ENCODE measurements at places on chromosomes 13 and 19. TPM values are rescaled to one million over a fixed set of nuclear protein-coding genes. Genes with fewer than 3 reads are reported as not detected.

MUC16 gene
- total RNA-seq: not detected

- DNase-seq: peak; percentile 93
These were observed 34.9 kb upstream of the NEK3 start for GRCh38 chr13:52194184-52194868.

GRCh38 chr19:33430674-33431277 lies 57.3 kb downstream of the CEBPG start:
- DNase-seq: peak; percentile 69

GRCh38 chr13:110070511-110071120 lies 236.3 kb downstream of the COL4A1 start:
- DNase-seq: no peak

GRCh38 chr19:56053596-56053995 lies 67.0 kb downstream of the NLRP5 start:
- DNase-seq: no peak

GRCh38 chr19:31317093-31317492 lies 32.1 kb downstream of the TSHZ3 start:
- DNase-seq: peak; percentile 53

KIR2DL4 gene
- total RNA-seq: not detected

DAND5 gene
- total RNA-seq: 1.2 TPM

DNA sequence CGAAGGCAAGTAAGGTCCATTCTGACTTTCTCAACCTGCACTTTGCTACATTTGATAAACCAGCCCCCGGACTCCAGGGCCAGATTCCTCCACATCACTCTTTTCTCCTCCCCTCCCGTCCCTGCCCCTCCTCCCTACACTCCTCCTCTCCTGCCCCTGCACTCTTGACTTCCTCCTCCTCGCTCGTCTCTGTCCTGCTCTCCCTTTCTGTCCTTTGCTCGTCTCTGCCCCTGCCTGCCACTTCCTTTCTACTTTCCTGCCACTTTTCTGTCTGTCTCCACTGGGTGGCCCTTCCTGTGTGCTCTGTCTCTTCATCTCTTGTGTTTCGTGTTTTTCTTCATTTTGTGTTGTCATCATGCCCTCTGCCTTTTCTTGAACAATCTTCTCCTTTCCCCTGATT lies 7.0 kb downstream of the U2AF2 start:
- no peak for DNase-seq

- DNase-seq: no peak
These were observed 132.5 kb downstream of the NALCN start for GRCh38 chr13:101283782-101284181.

DNA sequence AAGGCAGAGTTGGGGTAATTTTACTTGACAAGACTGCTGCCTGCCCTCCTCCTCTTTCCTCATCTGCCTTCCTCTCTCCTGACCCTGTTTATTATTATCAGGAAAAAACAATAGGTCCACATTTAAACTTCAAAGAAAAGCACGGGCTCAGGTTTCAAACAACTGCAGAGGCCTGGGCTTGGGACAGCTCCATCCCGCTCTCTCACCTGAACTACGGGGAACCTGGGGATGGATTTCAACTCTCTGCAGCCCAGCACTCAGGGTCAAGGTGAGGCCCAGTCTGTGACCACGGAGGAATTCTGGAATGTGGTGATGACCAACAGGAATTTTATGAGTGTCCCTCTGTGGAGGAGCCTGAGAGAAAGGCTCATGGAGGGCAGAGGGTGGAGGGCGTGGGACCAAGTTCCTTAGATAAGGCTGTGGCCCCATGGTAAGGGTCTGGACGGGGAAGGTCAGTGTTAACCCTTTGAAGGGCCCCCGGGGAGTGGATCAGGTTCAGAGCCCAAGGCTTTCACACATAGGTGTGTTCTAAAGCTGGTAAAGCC lies 220.8 kb upstream of the MAB21L1 start:
- DNase-seq: no peak

GRCh38 chr13:53200075-53200474 lies 171.5 kb downstream of the OLFM4 start:
- no peak for DNase-seq

- DNase-seq: no peak
These were observed 525.9 kb downstream of the GPC6 start for GRCh38 chr13:93752541-93752940.

ALOX5AP gene
- total RNA-seq: 19.3 TPM

PLPPR3 gene
- total RNA-seq: not detected

DNA sequence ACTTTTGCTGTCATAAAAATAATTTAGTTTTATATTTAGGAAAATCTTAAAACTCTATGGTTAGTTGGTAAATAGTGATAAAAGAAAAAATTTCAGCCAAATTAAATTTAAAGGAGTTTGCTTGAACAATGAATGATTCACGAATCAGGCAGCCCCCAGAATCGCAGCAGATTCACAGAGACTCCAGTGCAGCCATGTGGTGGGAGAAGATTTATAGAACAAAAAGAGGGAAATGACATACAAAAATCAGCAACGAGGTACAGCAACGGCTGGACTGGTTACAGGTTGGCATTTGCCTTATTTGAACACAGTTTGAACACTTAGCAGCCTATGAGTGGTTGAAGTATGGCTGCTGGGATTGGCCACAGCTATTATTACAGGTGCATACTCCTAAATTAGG lies 96.4 kb upstream of the MYCBP2 start:
- DNase-seq: no peak

DNA sequence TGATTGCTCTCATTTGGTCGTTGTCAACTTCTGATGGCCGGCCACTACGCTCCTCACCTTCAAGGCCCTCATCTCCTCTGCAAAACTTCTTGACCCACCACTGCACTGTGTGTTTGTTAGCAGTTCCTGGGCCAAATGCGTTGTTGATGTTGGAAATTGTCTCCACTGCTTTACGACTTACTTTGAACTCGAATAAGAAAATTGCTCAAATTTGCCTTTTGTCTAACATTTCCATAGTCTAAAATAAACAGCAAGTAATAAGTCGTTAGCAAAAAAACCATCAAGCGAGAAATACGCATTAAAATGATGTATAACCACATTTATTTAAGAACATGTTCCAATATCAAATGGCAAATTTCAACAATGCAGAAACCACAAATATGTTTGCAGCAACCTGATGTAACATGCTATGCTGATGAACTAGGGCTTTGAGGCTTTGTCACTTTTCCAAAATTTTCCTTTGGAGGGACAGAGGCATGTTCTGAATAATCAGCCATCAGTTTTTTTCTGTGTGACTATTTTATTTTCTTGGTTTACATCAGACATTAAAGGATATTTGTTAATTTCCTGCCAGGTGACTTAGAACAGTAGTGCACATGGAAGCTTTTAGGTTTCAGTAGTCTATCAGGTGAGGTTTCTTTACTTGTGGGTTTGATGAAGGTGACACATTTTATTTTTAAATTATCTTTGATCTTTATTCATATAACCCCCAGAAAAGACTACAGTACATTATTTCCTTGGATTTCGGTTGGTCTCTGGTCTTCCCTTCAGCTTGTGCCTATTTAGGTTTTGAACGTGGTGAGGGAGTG lies 74.7 kb upstream of the TEX29 start:
- no peak for DNase-seq

GRCh38 chr13:25247360-25247759 lies 39.9 kb downstream of the MTMR6 start:
- no peak for DNase-seq

FPR2 gene
- not detected for total RNA-seq

GRCh38 chr19:23789246-23789645 lies 30.6 kb upstream of the ZNF681 start:
- DNase-seq: no peak

SLAIN1 gene
- total RNA-seq: 6.5 TPM

CCL25 gene
- not detected for total RNA-seq

ZNF559 gene
- total RNA-seq: 27.1 TPM

DNA sequence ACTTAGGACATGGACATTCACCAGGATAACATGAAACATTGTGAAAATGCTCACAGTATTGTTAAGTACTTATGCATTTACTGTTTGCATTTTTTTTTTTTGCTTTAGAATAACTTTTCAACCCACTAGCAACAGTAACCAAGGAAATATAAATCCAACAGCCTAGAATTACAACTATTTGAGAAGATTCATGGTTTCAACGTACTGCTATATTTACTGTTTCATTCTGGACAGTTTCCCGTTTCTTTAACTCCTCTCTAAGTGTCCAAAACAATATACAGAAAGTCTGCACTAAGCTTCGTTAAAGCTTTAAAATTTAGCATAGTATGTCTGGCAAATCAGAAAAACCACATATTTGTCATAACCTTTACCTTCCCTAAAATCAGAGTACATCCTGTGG lies 2.7 kb downstream of the SMAD9 start:
- no peak for DNase-seq

SAE1 gene
- total RNA-seq: 153 TPM

DNA sequence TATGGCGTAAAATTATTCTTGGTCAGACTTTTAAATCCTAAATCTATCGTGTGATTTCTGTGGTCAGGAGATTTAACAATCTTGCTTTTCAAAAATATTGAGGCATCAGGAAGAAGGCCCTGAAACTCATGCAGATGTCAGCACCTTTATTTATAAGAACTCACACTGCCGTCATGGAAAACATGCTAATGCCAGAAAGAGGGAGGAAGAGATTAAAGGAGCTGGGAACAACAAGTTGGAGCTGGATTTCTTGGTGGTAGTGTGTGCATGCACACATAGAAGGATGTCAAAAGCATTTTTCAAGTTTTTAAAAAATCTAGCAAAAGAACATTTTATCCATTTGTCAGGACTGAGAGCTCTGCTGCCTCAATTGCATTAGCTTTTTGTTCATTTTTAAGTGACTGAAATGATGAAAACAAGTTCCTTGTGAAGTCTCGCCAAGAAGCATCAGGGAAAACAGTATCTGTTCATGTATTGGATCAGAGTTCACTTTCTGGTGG lies 342.5 kb downstream of the SPRY2 start:
- no peak for DNase-seq

GRCh38 chr13:46675016-46675415 lies 121.9 kb downstream of the ESD start:
- no peak for DNase-seq

DNA sequence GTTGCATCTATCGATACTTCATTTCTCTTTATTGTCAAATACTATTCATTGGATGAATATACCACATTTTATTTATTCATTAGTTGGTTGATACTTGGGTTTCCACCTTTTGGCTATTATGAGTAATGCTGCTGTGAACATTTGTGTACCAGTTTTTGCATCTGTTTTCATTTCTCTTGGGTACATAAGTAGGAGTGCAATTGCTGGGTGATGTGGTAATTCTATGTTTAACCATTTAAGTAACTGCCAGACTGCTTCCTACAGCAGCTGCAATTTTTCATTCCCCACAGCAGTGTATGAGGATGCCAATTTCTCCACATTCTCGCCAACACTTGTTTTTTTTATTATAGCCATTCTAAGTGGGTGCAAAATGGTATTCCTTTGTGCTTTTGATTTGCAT lies 2.6 kb downstream of the KCNJ14 start:
- DNase-seq: no peak

GRCh38 chr13:50203256-50203941 lies 188.2 kb downstream of the KCNRG start:
- DNase-seq: no peak

SYNE4 gene
- 0.71 TPM for total RNA-seq

DNA sequence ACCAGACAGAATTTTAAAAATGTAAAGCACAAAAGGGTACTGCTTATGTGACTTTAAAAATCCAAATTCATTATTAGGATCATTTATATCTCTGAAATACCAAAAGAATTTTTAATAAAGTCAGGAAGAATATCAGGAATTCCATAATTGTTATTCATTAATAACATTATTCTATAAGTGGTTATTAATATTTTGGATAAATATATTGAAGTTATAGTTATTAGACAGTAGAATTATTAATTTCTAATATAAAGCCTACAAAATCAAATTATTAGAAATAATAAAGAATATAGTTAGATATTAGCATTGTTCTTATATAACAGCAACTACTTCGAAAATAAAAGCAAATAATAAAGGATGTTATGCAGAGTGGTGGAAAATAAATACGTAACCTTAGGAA lies 105.8 kb downstream of the GPC5 start:
- DNase-seq: no peak

- DNase-seq: no peak
These were observed 899.3 kb downstream of the UQCRFS1 start for GRCh38 chr19:28313633-28314032.

DNA sequence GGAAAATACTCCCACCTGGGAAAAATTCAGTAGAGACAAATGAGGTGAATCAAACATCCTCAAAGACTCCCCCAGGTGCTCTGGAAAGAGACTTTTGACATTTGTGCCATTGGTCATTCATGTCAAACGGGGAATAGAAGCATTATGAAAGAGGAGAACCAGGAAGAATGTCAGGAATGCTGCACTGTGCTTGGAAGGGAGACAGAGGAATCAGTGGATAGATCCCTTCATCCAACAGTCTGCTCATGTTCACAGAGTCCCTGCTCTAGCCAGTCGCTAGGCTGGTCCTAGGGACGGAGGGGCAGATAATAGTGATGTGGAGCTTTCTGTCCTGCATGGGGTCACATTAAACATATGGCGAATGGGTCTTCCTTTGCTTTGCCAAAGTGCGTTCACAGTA lies 384.4 kb downstream of the FGF9 start:
- DNase-seq: no peak

- no peak for DNase-seq
These were observed 371.3 kb downstream of the SLC7A1 start for GRCh38 chr13:29224206-29224605.

FCGBP gene
- 8.6 TPM for total RNA-seq

DNA sequence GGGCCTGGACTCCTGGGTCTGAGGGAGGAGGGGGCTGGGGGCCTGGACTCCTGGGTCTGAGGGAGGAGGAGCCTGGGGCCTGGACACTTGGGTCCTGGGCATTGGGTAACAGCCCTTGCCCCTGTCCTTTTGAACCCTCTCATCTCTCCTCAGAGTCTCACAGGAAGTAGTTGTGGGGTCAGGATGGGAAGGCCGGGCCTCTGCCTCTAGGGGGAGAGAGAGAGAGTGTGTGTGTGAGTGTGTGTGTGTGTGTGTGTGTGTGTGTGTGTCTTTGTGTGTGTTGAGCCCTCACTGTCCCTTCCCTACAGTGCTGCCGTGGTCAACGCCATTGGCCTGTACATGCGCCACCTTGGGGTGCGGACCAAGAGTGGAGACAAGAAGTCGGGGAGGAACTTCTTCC lies 10.9 kb downstream of the ARHGEF1 start:
- no peak for DNase-seq

- DNase-seq: peak; percentile 42
These were observed 152.8 kb downstream of the KATNAL1 start for GRCh38 chr13:30154531-30154930.

VSTM2B gene
- total RNA-seq: not detected

- no peak for DNase-seq
These were observed 418.4 kb downstream of the EFNB2 start for GRCh38 chr13:106117035-106117434.

DNA sequence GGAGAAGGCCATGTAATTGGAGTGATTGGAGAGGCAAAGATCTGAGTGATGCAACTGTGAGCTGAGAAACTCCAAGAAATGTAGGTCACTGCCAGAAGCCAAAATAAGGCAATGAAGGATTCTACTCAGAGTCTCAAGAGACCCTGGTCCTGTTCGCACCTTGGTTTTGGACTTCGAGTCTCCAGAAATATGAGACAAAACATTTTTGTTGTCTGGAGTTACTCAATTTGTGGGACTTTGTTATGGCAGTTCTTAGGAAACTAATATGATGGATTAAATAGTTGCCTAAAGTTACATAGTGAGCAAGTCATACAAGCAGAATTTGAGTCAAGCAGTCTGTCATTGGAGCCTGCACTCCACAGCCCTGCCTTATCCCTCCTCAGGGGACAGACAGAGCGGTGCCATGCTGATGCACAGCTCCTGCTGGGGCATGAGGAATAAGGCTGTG lies 104.2 kb downstream of the ITGBL1 start:
- no peak for DNase-seq

Measured in sigmoid colon (tissue), 7 donors.